ENCODE measurements at places on chromosomes 2 and 18.

DNA sequence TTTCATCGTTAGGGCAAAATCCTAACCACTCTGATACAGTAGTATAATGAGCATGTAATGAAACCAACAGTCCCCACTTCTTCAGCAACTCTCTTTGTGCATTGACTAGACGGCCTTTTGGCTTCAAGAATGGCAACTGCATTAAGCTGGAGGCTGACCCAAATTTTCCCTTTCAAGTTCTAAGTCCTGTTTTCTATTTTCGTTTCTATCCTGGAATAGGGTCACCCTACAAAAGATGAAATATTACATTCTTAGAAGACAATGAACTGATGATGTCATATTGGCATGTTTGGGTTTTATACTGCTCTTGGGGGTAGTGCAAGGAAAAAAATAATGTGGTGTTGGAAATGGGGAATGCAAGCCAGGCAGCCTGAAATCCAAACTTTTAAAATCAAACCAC, 254.4 kb downstream of the ETAA1 start:
- DNase-seq: no peak

DNA sequence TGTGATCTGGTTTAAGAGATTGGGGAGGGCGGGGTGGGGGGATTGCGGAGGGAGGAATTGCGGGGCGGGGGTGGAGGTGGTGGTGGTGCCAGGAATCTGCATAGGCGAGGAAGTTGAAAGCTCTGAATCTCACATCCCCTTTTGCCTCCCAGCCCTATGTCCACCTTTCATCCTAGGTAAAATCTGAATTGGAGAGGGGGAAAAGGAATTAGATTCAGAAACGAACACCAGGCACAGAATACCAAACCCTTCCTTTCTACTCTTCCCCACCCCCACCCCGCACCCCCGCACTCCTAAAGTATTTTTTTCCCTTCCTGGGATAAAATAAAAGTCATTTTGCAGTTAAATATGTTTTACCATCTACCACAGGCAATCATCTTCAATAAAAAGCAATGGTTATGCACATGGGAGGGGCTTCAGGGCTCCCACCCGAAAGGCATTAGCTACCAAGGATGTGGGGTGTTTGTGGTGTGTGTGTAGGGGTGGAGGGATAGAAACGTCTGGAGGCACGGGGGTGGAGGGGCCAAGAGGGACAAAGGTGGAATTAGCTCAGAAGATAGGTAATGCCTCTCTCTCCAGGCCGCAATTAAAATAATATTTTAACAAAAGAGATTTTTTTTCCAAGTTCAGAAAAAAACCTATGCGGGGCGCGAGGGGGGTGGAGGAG, 1.8 kb downstream of the IGFBP5 start:
- DNase-seq: no peak

- no peak for DNase-seq
Measured at GRCh38 chr2:121746071-121746578, 9.3 kb upstream of the TSN start.

GRCh38 chr2:8520791-8521344, 161.0 kb upstream of the ID2 start:
- no peak for DNase-seq

- no peak for DNase-seq
Measured at GRCh38 chr18:65750389-65751154, at the start of gene CDH7. Gene CDH7, plus strand, starts transcription at chr18:65751012. Its CDS starts 11,831 bp downstream, at chr18:65762843.

DNA sequence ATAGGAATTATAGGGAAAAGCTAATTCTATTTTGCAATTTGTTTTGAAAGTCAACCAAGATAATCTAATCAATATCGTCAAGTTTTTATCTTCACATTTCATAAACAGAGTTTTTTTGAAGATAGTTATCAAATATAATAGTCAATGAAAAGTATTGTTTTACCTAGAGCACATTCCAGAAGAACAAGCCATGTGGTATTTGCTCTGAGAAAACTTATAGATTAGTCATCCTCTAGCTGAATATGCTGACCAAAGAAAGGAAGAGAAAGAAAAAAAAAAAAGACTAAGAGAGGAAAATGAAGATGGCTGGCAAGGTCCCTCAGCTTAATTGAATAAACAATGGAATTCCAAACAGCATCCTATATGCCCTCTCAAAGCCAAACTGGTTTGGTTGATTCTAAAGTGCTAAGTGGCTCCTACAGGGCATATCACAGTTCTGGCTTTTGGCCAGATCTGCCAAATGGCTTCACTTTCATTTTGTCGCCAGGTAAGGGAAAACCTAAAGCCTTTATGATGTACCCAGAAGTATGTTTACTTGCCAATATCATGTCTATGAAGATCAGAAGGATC, 132.6 kb downstream of the VWC2L start:
- no peak for DNase-seq

DNA sequence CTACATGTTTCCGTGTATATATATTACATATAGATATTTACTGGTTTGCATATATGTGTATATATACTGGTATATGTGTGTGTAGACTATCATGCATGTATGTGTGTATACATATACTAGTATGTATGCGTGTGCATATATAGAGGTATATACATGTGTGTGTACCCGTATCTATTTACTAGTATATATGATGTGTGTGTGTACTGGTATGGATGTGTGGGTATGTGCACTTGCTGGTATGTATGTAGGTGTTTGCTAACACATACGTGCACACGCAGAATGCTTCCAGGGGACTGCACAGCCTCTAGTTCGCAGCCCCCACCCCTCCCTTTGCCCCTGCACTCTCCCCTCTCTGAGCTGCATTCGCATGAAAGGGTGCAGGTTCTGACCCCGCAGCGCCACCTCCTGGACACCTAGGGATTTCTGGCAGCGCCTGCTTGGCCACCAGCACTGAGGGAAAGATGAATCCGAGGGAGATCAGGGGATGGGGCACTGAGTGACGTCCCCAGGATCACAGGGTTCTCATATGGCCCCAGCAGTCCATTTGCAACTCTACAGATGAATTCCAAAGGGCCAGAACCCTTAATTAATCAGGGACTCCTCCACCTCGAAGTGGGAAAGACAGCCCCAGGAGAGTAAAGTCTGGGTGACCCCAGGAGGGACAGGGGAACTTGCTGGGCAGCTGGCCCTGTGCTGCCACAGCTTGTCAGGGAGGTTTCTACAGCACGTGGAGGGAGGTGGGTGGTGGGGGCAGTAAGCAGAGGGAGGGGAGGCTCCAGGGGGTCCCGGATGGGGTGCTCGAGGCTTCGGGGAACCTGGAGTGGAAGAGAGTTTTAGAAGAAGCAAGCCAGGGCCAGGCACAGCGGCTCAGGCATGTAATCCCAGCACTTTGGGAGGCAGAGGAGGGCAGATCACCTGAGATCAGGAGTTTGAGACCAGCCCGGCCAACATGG, 66.8 kb upstream of the ASAP2 start:
- DNase-seq: peak; percentile 27

GRCh38 chr18:13836559-13836958, 12.6 kb downstream of the MC5R start:
- no peak for DNase-seq

DNA sequence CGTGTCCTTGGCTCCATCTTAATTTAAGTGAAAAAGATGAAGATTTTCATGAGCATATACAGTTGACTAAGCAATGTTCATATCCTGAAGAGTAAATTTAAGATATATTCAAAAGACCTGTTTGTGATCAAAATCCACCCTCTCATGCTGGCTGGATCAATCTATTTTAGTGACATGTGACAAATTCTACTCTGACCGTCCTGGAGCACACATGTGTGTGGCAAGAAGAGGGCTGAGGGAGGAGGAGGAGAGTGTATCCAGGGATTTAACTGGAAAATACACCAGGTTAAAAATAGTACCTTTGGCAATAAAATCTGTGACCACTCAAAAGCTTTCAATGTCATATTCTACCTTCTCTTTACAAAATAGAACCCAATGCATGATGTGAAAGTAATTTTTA, 228.7 kb downstream of the PID1 start:
- no peak for DNase-seq

GRCh38 chr2:106153781-106154180, 40.3 kb downstream of the UXS1 start:
- DNase-seq: no peak

DNA sequence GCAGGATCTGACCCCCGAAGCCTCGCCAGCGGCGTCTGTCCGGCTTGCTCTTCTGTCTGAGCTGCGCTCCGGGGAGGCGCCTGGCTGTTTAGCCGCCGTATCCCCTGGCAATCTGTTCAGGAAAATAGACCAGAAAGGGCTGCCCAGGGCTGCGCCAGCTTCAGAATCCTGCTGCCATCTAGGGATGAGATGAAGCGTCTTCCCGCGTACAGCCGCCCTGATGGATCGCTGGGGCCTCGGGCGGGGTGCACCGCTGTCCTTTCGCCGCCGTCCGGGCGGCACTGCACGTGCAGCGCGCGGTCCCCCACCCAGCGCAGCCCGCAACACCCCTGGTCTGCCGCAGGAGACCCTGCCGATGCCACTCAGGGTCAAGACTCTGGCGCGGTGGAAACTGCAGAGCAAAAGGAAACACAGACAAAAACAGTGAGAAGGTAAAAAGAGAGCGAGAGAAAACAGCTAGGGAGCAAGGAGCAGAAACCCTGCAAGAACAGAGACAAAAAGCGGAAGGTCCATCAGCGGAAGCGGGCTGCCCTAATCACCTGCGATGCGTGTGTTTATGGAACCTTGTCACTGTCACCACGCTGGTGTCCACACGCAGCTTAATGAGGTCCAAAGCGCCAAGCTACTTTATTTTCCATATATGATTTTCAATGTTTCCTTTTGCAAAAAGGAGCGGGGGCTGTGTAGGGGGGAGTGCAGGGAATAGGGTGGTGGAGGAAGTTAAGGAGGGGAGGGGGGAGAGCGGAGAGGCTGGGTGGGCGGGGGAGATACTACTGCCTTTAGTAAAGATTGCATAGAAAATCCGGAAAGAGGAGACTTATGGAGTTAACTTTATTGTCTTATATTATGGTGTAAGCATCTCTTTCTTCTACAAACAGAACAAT, 2113.3 kb upstream of the PIK3C3 start:
- DNase-seq: no peak

- DNase-seq: no peak
Measured at GRCh38 chr2:42457011-42457410, 36.8 kb downstream of the KCNG3 start.

- DNase-seq: no peak
Measured at GRCh38 chr2:224133387-224133786, 94.3 kb upstream of the SERPINE2 start.

DNA sequence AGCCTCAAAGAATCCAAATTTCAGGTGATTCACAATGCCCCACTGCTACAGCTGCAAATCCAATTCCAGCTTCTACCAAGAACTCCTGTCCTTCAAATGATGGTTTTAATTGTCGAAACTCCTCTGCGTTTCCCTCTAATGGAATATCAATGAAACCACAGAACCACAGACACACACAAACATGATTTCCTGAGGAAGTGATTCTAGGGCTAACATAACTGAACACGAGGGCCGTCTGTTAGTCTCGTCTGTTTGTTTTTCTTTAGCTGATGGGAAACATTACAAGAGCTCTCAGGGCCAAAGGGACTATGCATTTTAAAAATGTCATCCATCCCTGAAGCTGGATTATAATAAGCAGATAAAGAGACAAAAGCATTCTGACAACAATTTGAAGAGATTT, 59.4 kb downstream of the RNF152 start:
- peak; percentile 5 for DNase-seq

DNA sequence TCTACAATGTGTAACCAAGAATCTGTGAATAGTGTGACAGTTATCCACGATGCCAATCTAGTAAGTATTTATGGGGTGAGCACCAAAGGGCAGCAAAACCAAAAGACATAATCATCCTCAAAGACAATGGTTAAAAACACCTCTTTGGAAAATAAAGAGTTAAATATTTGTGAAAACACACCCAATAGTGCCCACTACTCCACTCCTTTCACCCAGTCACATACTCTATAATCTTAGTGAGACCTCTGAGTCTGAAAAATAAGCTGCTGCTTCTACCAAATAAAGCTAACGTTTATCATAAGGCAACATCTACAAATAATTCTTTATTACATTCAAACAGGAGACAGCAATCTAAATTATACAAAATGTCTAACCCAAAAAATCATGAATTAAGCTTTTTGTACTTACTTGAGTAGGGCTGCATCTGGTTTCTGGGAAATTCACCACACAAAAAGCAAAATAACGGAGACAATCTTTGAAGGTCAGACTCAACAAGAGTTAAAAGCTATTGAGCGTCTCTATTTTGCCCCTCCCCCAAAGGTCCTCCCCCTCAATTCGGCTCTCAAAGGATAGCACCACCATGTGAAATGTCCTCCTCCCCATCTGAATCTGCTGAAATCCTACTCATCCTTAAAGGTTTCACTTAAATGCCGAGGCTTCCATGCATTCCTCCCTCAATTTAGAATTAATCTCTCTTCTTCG, 2.0 kb downstream of the RAPH1 start:
- no peak for DNase-seq

- DNase-seq: no peak
Measured at GRCh38 chr18:70072678-70073077, 125.0 kb upstream of the CD226 start.

DNA sequence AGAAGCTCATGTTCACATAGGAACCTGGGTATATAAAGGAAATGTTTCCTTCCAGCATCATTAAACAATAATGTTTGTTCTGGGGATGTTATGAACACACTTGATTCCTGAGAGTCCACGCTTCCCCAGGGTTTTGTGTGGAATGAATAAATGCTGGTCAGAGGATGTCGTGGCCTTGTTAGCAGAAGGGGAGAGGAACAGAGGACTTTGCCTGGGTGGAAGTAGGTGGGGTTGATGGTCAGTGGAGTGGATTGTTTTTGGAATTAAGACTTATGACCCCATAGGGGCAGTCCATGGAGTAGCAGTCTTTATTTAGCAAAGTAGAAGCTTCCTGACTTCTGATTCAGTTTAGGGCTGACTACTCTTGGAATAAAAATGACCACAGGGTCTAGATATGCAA, 139.6 kb downstream of the MYO1B start:
- no peak for DNase-seq

DNA sequence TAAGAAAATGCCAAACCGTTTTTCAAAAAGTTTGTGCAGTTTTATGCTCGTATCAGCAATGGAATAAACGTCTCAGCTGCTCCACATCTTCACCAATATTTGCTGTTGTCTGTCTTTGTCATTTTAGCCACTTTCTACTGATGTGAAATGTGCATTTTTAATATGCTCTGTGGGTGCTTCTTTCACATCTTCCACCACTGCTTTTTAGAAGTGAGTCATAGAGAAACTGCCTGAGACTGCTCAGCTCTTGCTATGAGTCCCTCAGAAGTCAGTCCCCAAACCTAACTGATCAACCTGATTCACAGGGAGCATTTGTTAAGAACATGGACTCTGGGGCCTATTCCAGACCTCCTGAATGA, 41.0 kb upstream of the EPC2 start:
- no peak for DNase-seq

- DNase-seq: no peak
Measured at GRCh38 chr18:70279470-70279869, 9.4 kb upstream of the SOCS6 start.

DNA sequence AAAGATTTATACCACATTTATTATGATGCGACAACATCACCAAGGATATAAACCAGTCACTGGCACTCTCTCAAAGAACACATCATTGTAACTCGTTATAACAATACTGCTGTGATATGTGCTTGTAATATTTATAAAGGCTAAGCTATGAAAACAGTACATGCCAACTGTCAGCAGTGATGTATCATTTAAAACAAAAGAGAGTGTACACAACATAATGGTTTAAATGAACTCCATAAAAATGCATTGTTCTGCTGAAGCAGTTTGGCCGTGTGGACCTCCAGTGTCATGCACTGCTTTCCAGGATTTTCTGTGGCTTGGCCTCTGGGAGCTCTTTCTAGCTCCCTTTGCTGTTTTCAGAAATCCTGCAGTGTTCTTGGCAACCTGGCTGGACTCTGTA, 215.6 kb downstream of the MTX2 start:
- no peak for DNase-seq

GRCh38 chr2:27171351-27171848, 22.6 kb downstream of the TCF23 start:
- DNase-seq: no peak
